ENCODE measurements at places on chromosomes 4 and X.

GRCh38 chr4:163384434-163384833 lies 40.7 kb downstream of the NPY5R start:
- DNase-seq, result no peak

DNA sequence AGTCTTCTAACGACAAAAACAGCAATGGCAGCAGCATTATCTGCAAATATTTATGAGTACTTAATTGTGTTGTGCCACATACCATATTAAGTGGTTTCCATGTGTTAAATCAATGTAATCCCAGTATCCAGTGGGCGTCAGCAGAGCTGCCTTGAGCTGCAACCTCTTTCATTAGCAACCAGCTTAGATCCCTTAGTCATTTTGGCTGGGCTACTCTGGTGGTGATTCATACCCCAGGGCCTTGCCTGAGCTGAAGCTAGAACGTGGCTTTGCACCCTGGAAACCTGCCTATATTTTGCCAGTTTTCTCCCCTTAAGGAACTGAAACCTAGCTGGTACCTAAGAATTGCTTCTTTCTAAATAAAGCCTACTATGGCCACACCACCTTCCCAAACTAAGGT lies 474.3 kb upstream of the FTHL17 start:
- peak; percentile 64 for DNase-seq

- DNase-seq, result no peak
Observed at GRCh38 chr4:180674619-180675358, 1568.4 kb upstream of the TENM3 start.

GRCh38 chr4:146485968-146486367 lies 35.8 kb downstream of the SLC10A7 start:
- DNase-seq, result no peak

DNA sequence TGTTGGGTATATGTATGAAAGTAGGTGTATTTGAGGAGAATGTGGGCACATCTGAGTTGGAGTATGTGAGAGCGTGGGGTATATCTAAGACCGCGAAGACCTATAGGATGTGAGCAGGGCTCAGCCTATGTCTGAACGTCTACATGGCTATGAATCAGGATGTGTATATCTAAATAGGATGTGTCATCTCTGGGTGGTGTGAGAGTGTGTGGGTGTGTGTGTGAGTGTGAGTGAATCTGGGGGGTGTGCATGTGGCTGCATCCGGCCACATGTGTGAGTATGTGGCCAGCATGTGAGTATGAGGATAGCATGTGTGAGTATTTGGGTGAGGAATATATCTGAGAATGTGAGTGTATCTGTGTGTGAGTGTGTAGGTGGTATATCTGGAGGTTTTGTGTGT lies 7.7 kb downstream of the GPR173 start:
- DNase-seq, result no peak

DNA sequence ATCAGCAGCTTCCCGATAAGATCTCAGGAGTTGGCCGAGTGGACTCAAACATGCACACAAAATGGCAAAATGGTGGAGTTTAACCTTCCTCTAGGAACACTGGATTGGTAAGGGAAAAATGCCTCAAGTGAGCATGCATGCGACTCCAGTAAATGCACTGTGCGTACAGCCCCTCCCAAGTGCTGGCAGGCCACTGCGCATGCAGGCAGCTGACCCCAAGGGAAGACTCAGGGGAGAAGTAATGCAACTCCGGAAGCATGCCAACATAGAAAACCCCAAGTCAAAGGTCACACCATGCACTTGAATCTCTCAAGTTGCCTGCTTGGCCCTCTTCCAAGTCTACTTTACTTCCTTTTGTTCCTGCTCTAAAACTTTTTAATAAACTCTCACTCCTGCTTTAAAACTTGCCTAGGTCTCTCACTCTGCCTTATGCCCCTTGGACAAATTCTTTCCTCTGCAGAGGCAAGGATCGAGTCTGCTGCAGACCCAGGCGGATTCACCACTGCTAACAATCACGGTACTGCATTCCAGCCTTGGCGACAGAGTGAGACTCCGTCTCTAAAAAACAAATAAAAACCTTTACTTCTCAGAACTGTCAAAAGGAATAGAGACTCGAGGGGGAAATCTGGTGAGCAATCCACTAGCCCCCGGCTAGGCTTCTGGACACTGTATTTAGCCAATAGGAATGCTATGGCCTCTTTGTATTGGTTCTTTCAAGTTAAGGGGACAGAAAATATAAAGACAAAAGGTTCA lies 33.5 kb downstream of the NYX start:
- no peak for DNase-seq

GRCh38 chr4:96844858-96845490 lies 1005.1 kb downstream of the PDHA2 start:
- DNase-seq, result no peak

GRCh38 chr4:169110633-169111032 lies 100.6 kb upstream of the CBR4 start:
- DNase-seq, result no peak

- DNase-seq, result no peak
Observed at GRCh38 chr4:31261632-31262031, 541.5 kb downstream of the PCDH7 start.

- DNase-seq, result peak; percentile 27
Observed at GRCh38 chrX:41386222-41386990, 52.4 kb downstream of the DDX3X start.

DNA sequence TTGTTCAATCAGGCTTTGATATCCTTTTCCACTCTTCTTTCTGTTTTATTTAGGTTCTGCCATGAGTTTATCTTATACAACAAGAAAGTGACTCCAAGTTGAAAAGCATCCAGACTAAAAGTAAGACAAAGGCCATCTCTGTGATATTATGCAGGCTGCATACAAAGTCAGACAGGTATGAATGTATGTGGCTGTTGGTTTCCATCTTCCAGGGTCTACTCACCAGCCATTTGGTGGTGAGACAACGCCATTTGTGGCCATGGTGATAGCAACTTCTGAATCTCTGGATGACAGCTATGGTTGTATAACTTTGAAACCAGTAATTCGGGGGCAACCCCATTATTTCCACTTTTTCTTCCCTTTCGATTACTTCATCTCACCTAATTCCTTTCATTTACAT lies 17.2 kb upstream of the MSL3 start:
- DNase-seq, result no peak

- no peak for DNase-seq
Observed at GRCh38 chr4:85741921-85742591, 267.1 kb downstream of the ARHGAP24 start.

DNA sequence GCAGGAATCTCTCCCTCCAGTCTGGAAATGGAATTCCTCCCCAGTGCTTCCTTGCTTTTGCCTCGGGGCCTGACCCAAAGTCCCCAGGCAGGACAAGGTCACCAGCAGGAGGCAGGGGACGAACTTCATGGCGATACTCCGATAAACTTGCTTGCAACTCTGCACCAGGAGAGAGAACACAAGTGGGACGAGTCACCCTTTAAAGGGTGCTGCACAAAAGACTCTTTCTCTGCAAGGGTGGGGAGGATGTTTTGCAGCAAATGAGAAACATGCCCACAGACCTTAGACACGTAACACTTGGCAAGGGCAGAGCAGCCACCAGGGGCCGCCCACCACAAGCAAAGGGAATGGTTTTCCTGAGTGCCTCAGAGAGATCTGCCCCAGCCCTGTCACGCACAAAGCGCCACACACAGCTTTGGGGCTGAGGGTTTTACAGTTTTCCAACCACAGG lies at the start of gene FGFBP2:
TSS of gene FGFBP2 (minus strand) at position 175 of the 451 bp plus-strand sequence. CDS start at position 129, 46 bp downstream.
- peak; percentile 90 for DNase-seq

- DNase-seq, result no peak
Observed at GRCh38 chr4:73442275-73442674, 6.3 kb downstream of the AFP start.

DNA sequence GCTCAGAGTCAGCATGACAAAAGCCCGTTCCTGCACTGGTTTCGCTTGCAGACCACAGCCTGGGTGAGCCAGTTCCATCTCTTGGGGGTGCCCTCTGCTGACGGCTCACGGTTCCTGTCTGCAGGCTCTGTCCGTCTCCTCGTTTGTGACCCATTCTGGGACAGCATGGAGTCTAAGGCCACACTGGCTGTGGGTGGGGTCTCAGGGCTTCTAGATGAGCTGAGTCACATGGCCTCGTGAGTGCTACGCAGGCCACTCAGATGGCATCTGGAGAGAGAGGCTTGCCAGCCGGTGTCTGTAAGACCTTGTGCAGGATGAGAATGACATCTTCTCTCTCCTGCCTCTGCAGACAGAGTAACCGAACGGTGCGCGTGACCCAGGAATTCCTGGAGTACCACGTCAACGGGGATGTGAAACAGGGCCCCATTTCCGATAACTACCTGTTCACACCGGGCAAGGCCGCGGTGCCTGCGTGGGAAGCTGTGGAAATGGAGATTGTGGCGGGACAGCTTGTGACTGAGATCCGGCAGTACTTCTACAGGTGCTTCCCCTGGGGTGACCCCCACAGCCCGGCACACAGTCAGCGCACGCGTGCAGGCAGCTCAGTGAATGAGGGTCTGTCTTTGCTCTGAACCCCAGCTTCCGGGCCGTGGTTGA lies 31.6 kb upstream of the MRFAP1 start:
- peak; percentile 75 for DNase-seq

GRCh38 chr4:120009731-120010130 lies 56.9 kb downstream of the MAD2L1 start:
- DNase-seq, result no peak

DNA sequence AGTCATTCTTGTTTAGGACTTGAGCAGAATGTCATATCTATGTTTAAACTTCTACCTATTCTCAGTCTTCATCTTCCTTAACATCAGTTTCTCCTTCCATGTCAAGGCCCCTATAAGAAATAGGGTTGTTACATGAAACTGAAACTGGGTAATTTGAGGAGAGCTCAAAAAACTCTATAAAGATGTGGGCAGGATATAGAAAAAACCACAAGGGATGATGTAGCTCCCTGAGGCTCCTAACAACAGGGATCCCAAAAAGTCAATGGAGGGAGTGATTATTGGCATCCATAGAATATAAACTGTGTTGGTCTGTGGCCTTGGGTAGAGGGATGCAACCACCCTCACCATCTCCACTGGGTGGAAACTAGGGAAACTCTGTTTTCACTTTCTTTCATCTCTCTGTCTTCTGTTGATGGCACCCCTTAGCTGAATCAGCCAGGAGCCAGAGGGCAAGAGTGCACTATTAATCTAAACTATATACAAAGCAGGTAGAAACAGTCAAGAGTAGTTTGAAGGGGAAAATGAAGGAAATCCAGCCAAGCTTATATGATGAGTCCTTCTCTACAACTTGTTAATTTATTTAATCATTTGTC lies 27.6 kb downstream of the C4orf54 start:
- no peak for DNase-seq

DNA sequence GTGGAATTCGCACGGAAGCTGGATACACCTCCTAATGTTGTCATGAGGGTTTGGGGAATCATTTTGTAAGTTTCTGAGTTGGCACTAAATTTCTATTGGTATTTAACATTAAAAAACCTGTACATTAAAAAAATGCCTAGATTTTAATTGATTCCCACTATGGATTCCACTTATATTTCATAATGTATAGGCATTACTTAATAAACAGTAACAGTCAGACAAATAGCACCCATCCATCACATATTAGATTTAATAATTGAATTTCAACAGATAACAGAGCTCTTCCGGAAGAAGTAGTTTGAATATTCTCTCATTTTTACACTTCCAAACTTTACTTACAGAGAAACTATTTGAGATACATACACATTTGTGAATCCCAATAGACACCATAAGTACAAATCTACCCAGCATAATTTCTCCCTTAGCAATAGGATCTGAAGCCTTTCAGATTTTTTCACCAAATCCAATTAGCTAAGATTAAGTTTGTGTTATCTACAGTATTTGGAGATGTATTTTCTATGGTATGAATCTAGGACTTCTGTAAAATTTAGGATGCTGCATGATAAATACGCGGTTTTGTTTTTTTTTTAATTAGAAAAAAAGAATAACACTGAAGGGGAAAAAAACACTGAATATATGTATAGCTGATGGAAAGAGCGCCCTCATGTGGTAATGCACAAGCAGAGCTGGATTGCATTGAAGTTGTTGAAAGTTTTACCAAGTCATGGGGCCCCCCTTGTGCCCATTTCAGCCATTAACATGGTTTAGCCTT lies 12.2 kb upstream of the ODAM start:
- peak; percentile 56 for DNase-seq

GRCh38 chr4:122458625-122459024 lies 2.1 kb upstream of the IL2 start:
- DNase-seq, result no peak

GRCh38 chr4:107922486-107923473 lies 8.6 kb upstream of the CYP2U1 start:
- DNase-seq, result no peak

DNA sequence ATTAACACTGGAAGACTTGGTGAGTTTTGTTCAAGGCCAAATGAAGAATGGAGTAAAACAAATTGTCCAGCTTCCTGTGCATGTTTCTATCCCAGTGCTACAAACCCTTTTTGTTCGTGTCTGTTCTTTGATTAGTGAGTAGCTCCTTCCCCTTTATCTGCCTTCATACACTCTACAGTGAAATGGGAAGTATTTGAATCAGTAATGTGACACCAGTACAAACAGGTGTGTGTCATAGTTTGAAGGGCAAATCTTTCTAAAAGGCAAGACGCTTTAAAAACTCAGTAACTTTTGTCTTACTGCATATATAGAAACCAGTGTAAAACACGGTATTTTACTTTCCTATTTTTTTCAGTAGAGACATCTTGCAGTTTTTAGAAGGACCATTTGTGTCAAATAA lies 5.9 kb downstream of the ARHGEF38 start:
- no peak for DNase-seq

DNA sequence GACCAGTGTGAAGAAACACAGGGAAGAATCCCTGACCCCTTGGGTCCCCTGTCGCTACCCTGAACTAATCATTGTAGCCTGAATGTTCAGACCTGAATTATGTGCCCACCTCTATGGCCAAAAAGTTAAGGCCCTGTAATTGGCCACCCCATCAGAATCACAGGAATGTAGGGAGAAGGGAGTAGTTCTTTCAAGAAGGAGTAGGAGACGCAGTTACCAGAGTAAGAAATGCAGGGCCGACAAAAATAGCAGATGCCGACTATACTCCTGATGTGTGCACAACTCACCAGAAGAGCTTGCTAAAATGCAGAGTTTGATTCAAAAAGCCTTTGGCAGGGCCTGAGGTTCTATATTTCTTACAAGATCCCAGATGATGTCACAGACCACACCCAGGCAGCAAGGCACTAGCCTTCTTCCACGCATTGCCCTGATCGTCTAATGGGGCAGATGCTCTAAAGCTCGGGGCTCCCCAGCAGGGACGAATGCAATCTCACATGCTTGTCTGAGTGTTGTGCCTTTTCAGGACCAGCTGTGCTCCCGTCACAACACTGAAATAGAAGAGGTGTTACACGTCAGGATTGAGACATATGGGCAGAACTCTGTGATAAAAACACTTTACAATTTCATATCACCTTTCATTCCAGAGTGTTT lies 161.0 kb upstream of the FAM241A start:
- DNase-seq, result no peak

DNA sequence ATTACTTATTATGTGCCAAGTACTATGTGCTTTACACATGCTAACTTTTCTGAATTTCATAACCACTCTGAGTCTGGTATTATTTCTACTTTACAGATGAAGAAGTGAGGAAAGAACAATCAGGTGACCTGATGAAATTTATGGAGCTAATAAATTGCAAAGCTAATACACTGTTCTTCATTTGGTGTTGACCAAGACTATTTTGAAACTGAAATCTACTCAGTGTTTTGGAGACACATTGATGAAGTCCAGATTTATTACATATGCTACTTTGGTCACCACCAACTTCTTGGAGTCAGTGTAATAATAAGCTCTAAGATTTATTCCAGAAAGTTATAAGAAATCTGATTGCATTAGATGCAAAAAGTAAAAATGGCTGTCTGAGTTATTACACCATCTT lies 637.9 kb downstream of the FAT4 start:
- DNase-seq, result no peak

- DNase-seq, result peak; percentile 77
Observed at GRCh38 chrX:57177070-57177469, 39.9 kb upstream of the SPIN2A start.
